CD4-positive, alpha-beta T cell treated with Interleukin-17A for 1 hour (primary cell): ENCODE measurements at places on chromosomes 7 and 10.

DNA sequence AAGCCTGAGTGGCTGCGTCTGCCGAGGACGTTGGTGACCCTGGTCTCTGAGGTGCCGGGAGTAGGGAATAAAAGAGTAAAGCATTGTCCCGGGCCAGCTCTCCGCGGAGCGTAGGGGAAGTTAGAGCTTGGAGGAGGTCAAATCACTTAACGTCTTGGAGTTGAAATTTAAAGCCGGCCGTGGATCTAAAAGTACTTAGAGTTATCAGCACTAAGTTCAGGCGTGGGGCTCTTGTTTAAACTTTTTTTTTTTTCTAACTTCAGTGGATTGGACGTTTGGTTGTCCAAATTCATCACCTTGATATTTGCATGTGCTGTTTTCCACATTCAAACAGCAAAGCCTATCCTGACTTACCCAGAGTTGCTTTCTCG lies 700 bp downstream of the NIPSNAP2 start:
- DNase-seq = no peak

DNA sequence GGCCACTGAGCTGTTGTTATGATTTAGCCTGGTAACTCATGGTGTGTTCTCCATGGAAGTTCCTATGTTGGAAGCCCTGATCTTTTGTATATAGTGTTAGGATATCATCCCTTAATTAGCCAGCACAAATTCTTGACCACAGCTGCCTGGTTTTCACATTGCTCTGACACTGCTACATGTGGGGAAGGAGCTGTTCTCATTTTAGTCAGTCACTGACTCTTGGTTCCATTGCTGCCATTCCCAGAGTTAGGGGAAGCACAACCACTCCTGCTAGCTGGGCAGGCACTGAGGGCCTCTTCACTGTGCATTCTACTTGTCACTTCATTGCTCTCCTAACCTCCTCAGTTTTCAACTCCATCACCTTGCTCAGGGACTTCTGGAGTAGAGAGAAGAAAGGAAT lies 98.4 kb upstream of the GJD4 start:
- DNase-seq = no peak

DNA sequence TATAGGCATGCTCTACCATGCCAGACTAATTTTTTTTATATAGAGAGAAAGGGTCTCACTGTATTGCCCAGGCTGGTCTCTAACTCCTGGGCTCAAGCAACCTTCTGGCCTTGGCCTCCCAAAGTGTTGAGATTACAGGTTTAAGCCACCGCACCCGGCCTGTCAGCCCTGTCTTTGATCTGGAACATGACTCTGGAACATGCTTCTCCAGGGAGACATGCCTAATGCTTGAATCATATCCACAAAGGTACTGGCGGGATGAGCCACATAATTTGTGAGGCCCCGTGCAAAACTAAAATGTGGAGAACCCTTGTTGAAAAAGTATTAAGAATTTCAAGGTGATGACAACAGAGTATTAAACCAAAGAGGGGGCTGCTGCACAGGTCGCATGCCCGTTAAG lies 282.8 kb downstream of the ARHGAP12 start:
- no peak for DNase-seq

DNA sequence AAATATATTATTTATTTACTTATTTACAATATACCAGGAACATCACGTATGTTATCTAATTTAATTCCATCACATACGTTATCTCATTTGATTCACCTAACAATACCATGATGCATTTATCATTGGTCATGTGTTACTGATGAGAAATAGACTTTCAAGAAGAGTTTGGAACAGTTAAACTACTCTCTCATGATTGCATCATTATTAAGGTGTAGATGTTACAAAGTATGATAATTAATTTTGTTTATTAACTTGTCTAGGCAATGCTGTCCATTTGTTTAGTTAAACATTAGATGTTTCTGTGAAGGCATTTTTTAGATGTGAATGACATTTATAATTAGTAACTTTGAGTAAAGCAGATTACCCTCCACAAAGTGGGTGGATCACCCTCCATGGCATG lies 32.0 kb upstream of the PCDH15 start:
- DNase-seq = no peak

GRCh38 chr7:116198748-116199410 lies 11.5 kb upstream of the TES start:
- DNase-seq = no peak

- DNase-seq = peak; percentile 24
Measured at GRCh38 chr7:93092757-93093370, 24.9 kb downstream of the SAMD9 start.

DNA sequence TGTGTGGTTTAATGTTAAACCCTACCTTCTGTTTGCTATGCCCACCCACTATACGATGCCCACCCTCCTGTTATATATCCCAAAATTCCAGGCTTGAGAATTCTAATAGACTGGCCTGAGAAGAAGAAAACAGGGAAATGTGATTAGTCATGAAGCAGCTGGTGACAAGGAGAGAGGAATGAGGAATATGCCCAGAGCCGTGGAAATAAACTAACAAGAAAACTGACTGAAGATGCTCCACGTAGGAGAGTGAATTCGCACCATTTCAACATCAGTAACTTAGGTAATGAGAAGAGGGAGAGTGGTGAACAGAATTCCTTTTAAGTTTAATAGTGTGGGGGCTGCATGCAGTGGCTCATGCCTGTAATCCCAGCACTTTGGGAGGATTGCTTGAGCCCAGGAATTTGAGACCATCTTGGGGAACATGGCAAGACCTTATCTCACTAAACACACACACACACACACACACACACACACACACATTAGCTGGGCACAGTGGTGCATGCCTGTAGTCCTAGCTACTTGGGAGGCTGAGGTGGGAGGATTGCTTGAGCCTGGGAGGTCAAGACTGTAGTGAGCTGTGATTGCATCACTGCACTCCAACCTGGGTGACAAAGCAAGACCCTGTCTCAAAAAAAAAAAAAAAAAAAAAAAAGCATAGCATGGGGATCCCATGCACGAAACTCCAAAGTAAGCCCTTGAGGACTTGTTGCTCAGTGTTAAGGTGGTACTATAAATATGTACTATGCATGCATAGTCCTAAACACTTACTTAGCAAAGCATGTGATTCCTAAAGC lies 16.1 kb upstream of the SYPL1 start:
- no peak for DNase-seq

- DNase-seq = no peak
Measured at GRCh38 chr10:48445932-48446331, 139.5 kb downstream of the MAPK8 start.

DNA sequence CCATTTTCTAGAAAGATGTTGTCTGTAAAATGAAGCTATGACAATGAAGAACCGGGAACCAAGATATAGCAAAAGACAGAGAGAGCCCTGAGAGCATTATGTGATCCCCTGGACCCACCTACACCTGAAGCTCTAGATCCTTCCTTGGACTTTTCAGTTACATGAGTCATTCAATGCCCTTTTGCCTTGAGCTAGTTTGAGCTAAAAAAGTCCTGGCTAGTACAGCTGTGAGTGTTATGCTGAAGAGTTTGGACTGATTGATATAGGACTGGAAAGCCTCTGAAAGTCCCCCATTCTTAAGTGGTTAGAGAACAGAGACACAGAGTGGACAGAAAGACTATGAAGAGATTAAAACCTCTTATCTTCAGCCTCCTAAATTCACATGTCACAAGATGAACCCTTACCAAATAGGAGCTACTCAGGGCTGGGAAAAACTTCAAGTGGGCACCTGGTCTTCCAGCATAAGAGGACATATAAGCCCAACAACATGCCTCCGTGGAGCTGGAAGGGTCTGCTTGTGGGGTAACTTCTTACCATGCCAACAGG lies 386.8 kb upstream of the NFE2L3 start:
- DNase-seq = no peak

GRCh38 chr10:114603948-114604347 lies 54.1 kb downstream of the ABLIM1 start:
- no peak for DNase-seq
